ENCODE measurements at places on chromosomes 16 and 17. TPM values are rescaled to one million over a fixed set of nuclear protein-coding genes. Genes with fewer than 3 reads are reported as not detected.

Gene KCTD19
- total RNA-seq, result not detected

Gene MLYCD
- total RNA-seq, result 3.2 TPM

Gene CNGB1
- total RNA-seq, result not detected

Gene B4GALNT2
- not detected for total RNA-seq

Gene ANKRD40CL
- not detected for total RNA-seq

Gene TBC1D3B
- 0.43 TPM for total RNA-seq

Gene GRN
- 551 TPM for total RNA-seq

Gene MPO
- total RNA-seq, result not detected

Gene SECTM1
- total RNA-seq, result 1.4 TPM

Gene ZNF423
- 5.9 TPM for total RNA-seq

Gene HASPIN
- total RNA-seq, result 1.4 TPM

Gene ACSM2B
- 0.43 TPM for total RNA-seq

Gene SLC12A4
- 80.1 TPM for total RNA-seq

Gene HS3ST2
- 0.09 TPM for total RNA-seq

Gene SOCS3
- total RNA-seq, result 67.0 TPM

Gene WFDC1
- total RNA-seq, result not detected

Gene KRT40
- not detected for total RNA-seq

Gene C16orf89
- not detected for total RNA-seq

Gene KRT31
- not detected for total RNA-seq

Gene KRT20
- not detected for total RNA-seq

Gene PIGQ
- total RNA-seq, result 15.1 TPM

Gene ACSM5
- total RNA-seq, result 3.7 TPM

Gene CDH13
- total RNA-seq, result 208 TPM

Gene GSG1L
- total RNA-seq, result not detected

Gene GNG13
- total RNA-seq, result not detected

Gene TBC1D3G
- not detected for total RNA-seq

Gene PYDC1
- total RNA-seq, result not detected

Gene HBA2
- total RNA-seq, result not detected

Gene RUNDC3A
- 0.22 TPM for total RNA-seq

Gene GCGR
- total RNA-seq, result not detected

Gene COIL
- total RNA-seq, result 15.5 TPM

Gene DRC3
- total RNA-seq, result 2.3 TPM

Gene GRIN2A
- not detected for total RNA-seq

Gene IRF8
- total RNA-seq, result 3.5 TPM

Gene ALDH3A1
- 0.33 TPM for total RNA-seq

Gene ABCC11
- not detected for total RNA-seq

Gene PRR11
- total RNA-seq, result 2.8 TPM

Gene TMC5
- total RNA-seq, result not detected

Gene RHBDF1
- 17.0 TPM for total RNA-seq

Gene TBC1D3K
- not detected for total RNA-seq

Measured in dermis lymphatic vessel endothelial cell (primary cell).